T-cell (primary cell): ENCODE measurements at places on chromosomes 5 and 9.

DNA sequence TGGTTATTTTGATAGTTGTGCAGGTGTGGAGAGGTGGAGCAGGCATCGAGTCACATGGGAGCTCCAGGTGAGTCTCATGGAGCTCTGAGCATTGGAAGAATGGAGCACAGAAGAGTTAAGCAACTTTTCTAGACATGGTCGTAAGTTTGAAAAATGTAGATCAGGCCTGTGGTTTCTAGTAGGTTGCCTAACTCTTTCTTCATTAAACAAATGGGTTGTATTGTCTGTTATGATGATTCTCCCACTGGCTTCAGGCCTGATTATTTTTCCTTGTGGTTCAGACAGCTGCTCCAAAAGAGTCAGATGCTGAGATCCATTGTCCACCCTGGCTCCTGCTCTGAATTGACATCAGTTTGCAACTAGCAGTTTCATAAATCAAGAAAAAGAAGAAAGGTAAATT, 80.3 kb upstream of the RPS23 start:
- no peak overlapping the region for H3K4me3 ChIP-seq
- peaks cover 17% of the 10 kb centered on the region for H3K4me1 ChIP-seq
- H3K27ac ChIP-seq = peak overlapping the region; percentile 79
- no peak for DNase-seq
- H3K27me3 ChIP-seq = no peaks in the 10 kb centered on the region
- H3K36me3 ChIP-seq = no peaks in the 10 kb centered on the region

DNA sequence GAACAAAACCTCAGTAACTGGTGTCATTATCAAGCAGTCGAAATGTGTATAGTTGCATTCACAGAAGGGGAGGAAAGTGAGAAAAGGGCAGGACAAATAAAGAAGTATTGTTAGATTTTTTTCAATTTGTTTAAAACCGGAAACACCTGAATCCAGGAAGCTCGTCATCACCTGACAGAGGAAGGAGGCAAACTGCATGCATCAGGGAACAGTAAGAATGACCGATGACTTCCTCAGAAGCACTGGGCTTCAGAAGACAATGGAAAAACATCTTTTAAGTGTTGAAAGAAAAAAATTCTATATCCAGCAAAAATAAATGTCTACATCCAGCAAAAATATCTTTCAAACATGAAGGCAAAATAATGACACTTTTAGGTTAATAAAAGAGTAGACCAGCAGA, 29.5 kb downstream of the PLEKHG4B start:
- no peak overlapping the region for H3K4me3 ChIP-seq
- H3K27ac ChIP-seq = no peak overlapping the region
- no peaks in the 10 kb centered on the region for H3K36me3 ChIP-seq
- no peaks in the 10 kb centered on the region for H3K4me1 ChIP-seq
- no peak for DNase-seq
- peaks cover 7% of the 10 kb centered on the region for H3K27me3 ChIP-seq

- no peak overlapping the region for H3K4me3 ChIP-seq
- peaks cover 4% of the 10 kb centered on the region for H3K27me3 ChIP-seq
- no peaks in the 10 kb centered on the region for H3K4me1 ChIP-seq
- no peak for DNase-seq
- no peak overlapping the region for H3K27ac ChIP-seq
Measured at GRCh38 chr9:68749579-68750159, 44.6 kb downstream of the PIP5K1B start.

DNA sequence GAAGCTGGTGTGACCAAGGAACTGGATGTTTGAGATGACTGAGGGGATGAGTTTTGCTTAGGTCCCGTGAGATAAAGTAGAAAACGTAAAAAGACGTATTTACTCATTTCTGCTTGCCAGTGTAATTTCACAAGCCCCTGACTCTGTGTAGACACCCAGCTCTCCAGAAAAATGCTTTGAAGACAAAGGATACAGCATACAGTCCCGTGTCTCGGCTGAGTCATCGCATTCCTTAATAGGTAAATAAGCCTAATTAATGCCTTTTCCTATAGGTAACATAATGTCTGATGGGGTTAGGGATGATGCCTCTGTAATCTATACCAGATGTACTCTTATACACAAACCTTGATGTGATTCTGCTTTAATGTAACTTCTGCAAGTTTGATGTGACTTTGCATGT, 20.2 kb downstream of the S100Z start:
- no peak overlapping the region for H3K27ac ChIP-seq
- H3K36me3 ChIP-seq = no peaks in the 10 kb centered on the region
- peaks cover 2% of the 10 kb centered on the region for H3K4me1 ChIP-seq
- H3K4me3 ChIP-seq = no peak overlapping the region
- H3K27me3 ChIP-seq = peaks cover under 1% of the 10 kb centered on the region
- DNase-seq = no peak

DNA sequence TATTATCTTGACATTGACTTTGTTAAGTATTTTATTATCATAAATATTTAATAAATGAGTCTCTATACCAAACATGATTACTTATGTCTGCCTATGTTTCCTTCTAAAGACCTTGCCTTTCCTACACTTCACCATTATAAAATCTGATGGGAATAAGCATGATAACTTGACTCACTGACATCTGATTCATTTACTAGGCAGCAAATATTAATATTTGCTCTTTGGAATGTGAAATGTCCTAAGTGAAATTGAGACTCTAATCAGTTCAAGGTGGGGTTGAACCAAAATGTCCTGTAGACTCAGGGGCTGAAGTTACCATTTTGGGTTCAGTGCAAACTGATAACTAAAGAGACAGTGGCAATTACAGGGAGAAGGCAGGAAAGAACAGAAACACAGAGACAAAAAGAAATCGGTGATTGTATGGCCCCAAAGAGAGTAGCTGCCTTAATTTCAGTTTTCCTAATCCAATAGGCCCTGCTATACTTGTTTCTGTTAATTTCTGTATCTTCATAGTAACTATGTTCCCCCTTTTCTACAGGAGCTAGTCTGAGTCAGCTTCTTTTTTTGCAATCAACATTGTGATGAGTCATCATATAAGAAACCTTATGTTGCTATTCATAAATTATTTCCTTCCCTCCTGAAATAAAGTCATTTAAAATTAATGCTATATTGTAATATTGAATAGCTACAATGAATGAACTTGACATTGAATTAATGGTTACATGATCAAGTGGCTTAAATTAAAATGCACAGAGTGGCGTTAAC, 296.8 kb downstream of the PDE4D start:
- no peaks in the 10 kb centered on the region for H3K36me3 ChIP-seq
- no peak overlapping the region for H3K27ac ChIP-seq
- no peak for DNase-seq
- H3K27me3 ChIP-seq = no peaks in the 10 kb centered on the region
- H3K4me1 ChIP-seq = no peaks in the 10 kb centered on the region
- H3K4me3 ChIP-seq = no peak overlapping the region

- H3K27ac ChIP-seq = no peak overlapping the region
- H3K4me1 ChIP-seq = no peaks in the 10 kb centered on the region
- no peaks in the 10 kb centered on the region for H3K27me3 ChIP-seq
- no peak for DNase-seq
- H3K4me3 ChIP-seq = no peak overlapping the region
Measured at GRCh38 chr5:125970631-125971307, 452.4 kb upstream of the GRAMD2B start.

- H3K4me1 ChIP-seq = peaks cover 2% of the 10 kb centered on the region
- DNase-seq = no peak
- peaks cover 18% of the 10 kb centered on the region for H3K27me3 ChIP-seq
- H3K27ac ChIP-seq = no peak overlapping the region
Measured at GRCh38 chr9:84145780-84146179, 165.2 kb downstream of the RMI1 start.

- H3K27me3 ChIP-seq = peaks cover 53% of the 10 kb centered on the region
- H3K27ac ChIP-seq = no peak overlapping the region
- no peak overlapping the region for H3K4me3 ChIP-seq
- H3K36me3 ChIP-seq = no peaks in the 10 kb centered on the region
Measured at GRCh38 chr5:173314166-173314952, 13.9 kb downstream of the STC2 start.

DNA sequence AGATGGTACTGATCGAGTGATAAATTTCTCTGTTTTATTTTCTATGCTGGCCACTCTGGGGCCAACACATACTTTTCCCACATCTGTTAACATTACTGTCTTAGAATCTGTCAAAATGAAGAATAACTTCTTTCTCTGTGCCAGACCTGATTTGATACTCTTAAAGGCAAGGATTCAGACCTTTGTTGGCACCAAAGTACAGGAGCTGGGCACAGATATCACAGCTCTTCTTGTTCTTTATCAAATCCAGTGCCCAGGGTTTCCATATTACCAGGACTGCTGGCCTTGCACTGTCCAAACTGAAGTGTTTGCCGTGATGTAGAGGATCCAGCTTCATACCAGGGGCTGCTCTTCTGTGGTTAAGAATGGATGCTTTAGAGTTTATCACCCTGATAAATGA, 20.9 kb downstream of the ZNF474 start:
- H3K27me3 ChIP-seq = no peaks in the 10 kb centered on the region
- H3K4me1 ChIP-seq = no peaks in the 10 kb centered on the region

DNA sequence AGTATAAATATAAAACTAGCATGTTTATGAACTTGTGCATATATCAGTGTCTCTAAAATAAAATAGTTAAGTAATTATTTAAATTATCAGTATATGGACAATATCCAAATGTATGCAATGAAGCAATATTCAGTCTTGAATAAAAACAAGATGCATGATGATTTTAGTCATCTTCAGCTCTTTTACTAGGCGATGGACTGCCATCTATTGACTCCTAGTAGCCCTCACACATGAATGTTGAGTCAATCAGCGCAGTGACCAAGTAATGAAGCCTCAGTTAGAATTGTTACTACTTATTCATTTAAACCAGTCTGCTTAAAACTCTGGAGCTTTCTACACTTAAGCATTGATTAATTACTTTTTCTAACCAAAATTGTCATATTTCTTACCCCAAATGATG, 92.9 kb upstream of the GRHPR start:
- no peak overlapping the region for H3K27ac ChIP-seq
- DNase-seq = no peak
- H3K4me3 ChIP-seq = no peak overlapping the region
- H3K27me3 ChIP-seq = no peaks in the 10 kb centered on the region
- H3K36me3 ChIP-seq = no peaks in the 10 kb centered on the region

GRCh38 chr9:108074900-108075299, 585.3 kb upstream of the KLF4 start:
- no peak overlapping the region for H3K27ac ChIP-seq
- H3K4me3 ChIP-seq = no peak overlapping the region
- no peaks in the 10 kb centered on the region for H3K27me3 ChIP-seq
- no peaks in the 10 kb centered on the region for H3K36me3 ChIP-seq
